ENCODE measurements at places on chromosomes 12 and 14.

DNA sequence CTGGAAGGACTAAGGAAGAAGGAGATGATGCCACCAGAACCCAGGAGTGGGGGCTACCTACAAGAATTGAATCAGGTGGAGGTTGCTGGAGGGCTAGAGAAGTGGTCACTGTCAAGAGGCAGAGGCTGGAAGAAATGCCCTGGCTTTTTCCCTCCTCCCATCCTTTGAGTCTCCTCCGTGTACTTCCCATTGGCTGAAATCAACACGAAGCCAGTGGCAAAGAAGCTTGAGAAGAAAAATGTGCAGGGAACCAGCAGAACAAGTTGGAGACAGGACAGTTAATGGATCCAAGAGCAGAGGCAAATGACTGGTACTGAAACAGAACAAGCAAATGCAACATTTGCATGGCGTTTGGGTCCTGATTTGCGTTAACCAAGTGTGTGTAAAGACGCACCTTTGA is 9.1 kb upstream of the FBLN5 start:
- no peak for DNase-seq

DNA sequence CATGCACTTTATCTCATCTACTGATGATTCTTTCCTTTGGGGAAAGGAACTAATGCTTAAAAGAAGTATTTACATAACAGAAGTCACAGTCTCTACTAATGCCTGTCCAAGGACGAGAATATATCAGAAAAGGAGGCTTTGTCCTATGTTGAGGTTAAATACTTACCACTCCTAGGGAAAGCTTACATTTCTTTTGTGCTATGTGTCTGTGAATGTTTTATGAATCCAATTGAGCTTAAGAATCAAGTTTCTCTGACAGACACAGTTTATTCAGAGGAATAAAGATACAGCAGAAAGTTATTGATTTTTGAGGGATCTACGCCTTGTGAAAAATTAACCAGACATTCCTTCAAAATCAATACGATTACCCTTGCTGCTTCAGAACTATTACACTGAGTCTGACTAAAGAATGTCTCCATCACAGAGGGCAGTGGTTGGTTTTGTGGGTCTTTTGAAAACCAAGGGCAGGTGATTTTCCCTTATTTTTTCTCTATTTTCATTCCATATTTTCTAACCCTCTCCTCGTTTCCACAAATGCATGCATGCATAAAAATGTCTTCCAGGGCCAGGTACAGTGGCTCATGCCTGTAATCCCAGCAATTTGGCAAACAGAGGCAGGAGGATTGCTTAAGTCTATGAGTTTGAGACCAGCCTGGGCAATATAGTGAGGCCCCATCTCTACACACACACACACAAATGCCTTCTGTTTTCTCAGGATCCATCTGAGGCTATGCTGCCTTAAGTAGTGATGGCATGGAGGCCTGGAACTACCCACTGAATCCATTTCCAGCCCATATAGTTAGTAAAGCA is 1095.1 kb downstream of the GALC start:
- no peak for DNase-seq

DNA sequence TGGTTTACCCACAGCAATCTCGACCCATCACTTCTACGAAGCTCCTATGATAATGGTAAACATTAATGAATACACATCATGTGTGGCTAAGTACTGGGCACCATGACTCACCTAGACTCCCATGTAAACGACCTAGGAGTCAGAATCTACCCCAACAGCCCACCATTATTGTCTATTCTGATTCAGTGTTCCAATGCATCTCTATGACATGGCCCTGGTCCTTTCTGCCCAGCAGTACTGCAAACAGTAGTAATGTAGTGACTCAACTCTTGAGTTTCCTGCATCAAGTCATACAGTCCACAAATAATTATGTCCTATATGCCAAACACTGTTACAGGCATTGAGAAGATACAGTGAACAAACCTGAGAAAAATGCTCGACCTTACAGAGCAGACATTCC is 14.6 kb downstream of the GTF2A1 start:
- no peak for DNase-seq

GRCh38 chr12:19833775-19834501 is 394.6 kb downstream of the AEBP2 start:
- no peak for DNase-seq

- no peak for DNase-seq
These were observed 58.0 kb downstream of the TRAFD1 start for GRCh38 chr12:112183141-112184021.

GRCh38 chr12:78164154-78164553 is 333.5 kb downstream of the NAV3 start:
- DNase-seq, result no peak

DNA sequence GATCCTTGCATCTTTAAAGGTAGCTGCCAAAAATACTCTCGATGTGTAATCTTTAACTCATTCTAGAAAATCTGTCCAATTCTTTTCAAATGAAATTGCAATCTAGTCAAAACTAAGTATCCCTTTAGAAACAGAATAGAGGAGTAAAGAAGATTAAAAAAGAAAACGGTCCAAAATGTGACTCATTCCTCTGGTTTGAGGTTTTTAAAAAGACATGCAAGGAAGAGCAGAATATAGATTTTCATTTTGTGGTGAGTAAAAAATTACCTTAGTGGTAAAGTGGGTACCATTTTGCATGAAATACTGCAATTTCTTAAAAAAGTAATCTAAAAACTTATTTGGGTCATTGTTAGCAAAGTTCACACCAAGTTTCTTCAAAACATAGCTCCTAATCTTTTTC is 108.4 kb downstream of the BRMS1L start:
- no peak for DNase-seq

DNA sequence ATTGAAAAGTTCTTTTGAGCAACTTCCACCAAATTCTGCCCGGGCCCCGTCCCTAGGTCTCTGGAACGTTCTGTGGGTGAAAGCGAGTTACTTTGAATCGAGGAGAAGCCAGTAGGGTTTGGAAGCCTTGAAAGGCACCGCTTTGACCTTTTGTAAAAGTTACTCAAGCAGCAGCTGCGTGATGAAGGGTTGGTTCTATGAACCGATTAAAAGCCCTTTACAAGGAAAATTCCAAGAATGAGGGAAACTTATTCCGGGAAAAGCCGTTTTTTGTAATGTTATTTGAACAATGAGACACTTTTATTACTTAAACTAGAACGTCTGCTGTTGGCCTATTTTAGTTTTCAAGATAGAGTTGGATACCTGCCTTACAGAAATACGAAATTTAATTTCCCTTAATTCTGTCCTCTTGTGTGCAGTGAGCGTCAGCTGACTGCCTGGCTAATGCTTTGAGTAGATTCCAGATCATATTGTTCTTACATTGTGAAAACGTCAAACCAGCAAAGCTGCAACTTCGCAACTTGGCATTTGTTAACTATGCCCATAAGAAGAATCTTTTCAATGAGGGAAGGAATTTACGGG is 906 bp downstream of the LARP4 start:
- peak; percentile 9 for DNase-seq

DNA sequence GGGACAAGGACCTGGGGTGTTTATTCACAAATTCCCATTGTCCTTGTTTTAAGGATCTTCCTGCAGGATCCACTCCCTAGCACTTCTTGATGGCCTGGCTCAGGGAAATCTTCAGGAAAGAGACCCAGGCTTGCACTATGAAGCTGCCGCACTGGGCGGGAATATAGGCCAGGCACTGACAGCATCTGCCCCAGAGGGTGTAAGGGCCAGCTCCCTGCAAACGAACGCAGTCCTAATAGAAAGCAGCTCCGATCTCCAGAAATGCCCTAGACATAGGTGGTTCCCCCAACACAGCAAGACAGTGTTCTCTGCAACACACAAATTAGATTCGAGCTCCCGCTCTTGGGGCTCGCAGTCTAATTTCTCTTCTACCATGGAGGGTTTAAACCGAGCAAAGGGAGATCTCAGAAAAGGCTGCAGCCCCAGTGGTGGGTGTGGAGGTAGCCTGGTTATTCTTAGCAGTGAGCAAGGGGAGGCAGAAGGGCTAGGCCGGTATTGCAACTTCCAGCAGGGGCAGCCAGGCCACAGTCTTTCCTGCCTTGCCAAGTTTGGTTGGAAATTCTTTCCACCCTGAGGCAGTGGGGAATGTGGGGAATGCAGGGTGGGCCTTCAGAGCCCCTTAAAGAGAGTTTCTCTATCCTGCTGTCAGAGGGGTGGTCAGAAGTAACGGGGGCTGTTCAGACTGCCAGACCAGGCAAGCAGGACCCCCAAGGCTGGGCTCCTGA is 16.1 kb upstream of the WSCD2 start:
- no peak for DNase-seq

- no peak for DNase-seq
These were observed 112.6 kb upstream of the TMCC3 start for GRCh38 chr12:94762943-94763342.

DNA sequence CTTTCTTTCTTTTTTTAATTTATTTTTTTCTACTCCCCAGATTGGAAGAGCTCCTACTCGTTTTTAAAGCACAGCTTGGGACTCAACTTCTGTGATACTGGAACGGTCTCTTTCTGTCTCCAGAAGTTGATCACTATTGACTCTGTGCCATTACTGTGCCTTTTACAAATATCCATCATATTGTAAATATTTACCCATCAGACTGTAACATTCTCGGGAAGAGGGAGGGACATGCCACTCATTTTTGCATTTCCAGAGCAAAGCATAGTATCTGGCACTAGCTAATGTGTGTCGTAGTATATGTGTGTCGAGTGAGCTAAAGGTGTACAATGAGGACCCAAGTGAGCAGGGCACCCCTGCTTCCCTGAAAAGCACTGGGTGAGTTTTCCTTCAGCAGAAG is 24.0 kb upstream of the GSG1 start:
- no peak for DNase-seq

DNA sequence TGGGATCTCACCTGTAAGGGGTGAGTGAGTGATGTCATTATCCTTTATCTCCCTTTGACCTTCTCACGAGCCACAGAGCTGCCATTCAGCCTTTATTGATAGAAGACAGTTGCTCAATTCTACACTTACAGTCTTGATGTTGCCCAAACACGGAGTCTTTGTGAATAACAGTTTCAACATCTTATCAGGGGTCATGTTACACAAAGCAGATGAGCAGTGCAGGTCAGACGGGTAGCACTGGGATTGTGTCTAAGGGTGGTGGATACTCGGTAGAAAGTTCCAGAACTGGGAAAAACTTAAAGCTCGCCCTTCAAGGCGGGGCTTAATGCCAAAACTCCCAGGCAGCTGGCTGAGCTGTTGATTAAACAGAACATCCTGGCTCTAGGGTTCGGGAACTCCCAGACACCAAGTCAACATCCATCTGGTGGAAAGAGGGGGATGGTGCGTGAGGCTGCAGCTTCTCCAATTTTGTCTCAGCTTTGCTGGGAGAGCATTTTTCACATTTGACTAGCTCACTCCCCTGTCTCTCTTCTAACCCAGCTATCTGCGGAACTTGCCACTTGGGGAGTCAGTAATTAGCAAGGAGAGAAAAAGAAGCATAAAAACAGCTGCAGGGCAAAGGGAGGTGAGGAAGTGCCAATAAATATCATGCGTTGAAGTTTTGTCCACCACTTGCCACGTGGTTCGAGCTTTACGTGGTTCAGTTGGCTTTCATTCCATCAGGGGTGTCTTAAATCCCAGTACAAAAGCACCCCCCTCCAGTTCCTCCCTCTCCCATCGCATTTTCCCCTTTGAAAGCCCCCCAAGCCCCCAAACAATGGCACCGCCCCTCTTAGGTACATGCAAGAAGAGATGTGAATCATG is 31.0 kb downstream of the FOXN4 start:
- no peak for DNase-seq

DNA sequence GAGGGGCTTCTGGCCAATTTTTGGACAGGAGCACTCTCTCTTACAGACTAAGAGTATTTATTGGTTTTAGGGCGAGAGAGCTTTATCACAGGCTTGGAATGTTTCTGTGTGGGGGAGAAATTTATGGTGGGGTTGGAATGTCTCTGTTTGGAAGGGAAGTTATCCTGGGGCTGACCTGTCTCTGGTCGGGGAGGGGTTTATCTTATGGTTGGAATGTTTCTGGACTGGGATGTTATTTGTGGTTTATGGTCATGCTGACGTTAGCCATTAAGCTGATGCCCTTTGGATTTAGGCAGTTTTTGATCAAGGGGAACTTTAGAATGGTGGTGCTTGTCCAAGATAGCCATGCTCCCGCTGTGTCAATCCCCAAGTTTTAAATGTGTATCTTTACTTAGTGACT is 614.8 kb downstream of the DIO2 start:
- no peak for DNase-seq

DNA sequence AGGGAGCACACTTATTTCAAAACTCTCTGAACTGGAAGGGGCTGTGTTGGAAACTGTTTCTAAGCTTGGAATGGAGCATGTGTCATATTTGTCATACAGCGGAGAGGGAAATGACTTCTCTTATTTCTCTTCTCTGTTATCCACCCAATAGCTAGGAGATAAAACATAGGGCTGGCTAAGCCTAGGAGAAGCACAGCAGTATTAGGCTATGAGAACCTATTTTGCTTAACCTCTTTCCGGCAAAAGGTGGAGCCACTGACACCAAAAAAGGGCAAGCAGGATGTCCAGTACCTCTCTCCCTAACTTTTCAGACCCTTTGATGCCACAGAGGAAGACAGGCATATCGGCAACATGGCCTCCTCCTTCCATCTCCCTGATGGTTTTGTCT is 148.3 kb downstream of the CRADD start:
- no peak for DNase-seq

DNA sequence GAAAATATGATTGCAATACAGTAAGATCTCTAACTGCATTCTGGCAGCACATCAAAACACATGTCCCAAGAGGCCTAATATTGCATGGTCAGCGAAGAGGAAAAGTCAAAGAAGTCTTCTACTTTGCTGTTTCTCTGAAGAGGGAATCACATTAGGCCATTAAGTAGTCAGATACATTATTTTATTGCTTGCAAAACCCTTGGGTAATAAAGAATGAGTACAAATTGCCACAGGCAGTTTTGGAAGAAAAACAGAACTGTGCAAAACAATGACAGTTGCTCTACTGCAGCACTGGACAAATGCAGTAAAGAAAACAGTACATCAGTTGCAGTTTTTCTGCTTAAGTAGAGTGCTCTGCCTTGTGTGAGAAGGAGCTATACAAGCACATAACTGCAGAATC is 211.9 kb downstream of the MED13L start:
- no peak for DNase-seq

Data from CD14-positive monocyte (primary cell).